Activated T-cell treated with anti-CD3 and anti-CD28 coated beads, Interleukin-2, amount 50 U/mL, for 72 hours (primary cell): ENCODE measurements at places on chromosomes 6 and 20. TPM values are rescaled to one million over a fixed set of nuclear protein-coding genes. Genes with fewer than 3 reads are reported as not detected.

DNA sequence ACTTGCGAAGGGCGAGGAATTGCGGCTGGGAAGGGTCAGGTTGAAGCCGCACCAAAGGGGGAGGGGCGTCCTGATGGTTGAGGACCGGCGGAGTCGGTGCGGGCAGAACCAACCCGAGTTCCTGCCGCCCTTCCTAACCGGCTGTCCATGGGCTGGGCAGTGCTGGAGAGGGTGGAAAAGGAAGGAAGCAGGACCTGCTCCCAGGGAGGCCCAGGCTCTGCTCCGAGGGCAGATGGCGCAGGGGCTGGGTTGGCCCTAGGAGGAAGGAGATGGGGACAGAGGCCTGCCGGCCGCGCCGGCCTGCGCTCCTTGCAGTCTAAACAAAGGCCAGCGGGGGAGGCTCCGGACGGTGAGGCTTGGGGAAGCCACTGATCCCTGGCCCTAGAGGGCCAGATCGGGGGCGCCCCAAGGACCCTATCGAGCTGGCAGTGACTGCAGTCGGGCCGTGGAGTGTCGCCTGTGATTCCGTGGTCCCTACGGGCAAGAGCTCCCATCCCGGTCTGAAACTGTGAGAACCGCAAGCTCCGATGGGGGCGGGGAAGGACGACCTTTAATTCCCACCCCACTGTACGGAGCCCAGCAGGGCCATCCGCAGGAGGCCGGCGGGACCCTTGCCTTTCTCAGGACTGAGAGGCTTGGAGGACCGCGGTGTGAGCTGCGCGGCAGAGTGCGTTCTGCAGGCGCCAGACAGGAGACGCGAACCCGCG lies 39.4 kb downstream of the YTHDF1 start:
- no peak for DNase-seq

Gene C6orf47
- total RNA-seq = 21.1 TPM

Gene MYMX
- total RNA-seq = not detected

Gene IL17A
- 0.22 TPM for total RNA-seq

- DNase-seq = no peak
Measured at GRCh38 chr6:101640131-101640530, 246.6 kb downstream of the GRIK2 start.

- DNase-seq = no peak
Measured at GRCh38 chr6:43865932-43866645, 96.1 kb downstream of the VEGFA start.

DNA sequence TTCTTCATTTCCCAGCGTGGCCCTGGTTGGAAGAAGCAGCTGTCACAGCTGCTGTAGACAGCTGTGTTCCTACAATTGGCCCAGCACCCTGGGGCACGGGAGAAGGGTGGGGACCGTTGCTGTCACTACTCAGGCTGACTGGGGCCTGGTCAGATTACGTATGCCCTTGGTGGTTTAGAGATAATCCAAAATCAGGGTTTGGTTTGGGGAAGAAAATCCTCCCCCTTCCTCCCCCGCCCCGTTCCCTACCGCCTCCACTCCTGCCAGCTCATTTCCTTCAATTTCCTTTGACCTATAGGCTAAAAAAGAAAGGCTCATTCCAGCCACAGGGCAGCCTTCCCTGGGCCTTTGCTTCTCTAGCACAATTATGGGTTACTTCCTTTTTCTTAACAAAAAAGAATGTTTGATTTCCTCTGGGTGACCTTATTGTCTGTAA lies 292.7 kb downstream of the ESR1 start:
- DNase-seq = no peak

- no peak for DNase-seq
Measured at GRCh38 chr6:99289701-99290100, 59.8 kb downstream of the FAXC start.

GRCh38 chr6:156883497-156884252 lies 106.5 kb downstream of the ARID1B start:
- no peak for DNase-seq

Gene CCN5
- not detected for total RNA-seq

GRCh38 chr6:40457261-40457660 lies 129.9 kb downstream of the LRFN2 start:
- DNase-seq = no peak

Gene FAM209B
- 1.3 TPM for total RNA-seq

DNA sequence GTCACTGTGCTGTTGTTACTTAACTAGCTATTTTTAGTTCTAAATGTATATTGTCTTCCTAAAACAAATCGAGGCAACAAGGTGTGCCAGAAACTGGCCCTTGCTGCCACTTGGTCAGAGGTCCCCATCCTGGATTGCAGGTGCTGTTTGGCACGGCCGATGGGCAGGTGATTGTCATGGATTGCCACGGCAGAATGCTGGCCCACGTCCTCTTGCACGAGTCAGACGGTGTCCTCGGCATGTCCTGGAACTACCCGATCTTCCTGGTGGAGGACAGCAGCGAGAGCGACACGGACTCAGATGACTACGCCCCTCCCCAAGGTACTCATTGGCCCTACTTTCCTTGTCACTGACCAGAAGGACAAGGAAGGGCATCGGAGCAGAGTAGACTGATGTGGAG lies 111.0 kb upstream of the TMEM181 start:
- no peak for DNase-seq

DNA sequence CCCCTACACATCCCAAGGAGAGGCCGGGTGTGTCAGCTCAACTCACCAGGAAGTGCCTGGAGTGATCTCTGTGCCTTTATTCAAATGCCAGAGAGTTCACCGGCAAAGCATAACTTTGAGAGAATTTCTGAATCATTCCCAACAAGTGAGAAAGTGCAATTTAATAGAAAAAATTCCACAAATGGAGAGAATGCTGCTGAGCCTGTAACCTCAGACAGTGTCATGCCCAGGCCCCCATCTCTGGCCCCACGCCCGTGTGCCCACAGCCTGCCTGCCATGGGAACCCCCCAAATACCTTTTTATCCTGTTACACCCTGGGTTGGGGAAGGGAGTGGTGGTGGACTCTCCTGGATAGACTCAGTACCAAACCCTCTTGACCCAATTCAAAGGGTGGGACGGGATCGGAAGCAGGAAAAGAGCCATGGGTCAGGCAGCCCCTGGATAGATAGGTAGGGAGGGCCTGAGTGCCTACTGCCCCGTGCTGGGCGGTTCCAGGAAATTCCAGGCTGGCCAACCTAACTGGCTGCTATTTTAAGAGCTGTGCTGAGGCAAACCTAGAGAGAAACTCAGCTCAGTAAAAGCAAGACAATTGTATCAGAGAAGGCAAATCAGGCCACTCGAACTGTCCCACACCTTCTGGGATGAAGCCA lies 179.0 kb upstream of the FOXA2 start:
- DNase-seq = no peak

Gene IPCEF1
- total RNA-seq = 17.6 TPM

Gene PNISR
- total RNA-seq = 183 TPM

GRCh38 chr6:106619223-106619622 lies 10.1 kb downstream of the RTN4IP1 start:
- DNase-seq = no peak

- DNase-seq = no peak
Measured at GRCh38 chr20:39109933-39110818, 148.0 kb downstream of the DHX35 start.

Gene VSX1
- not detected for total RNA-seq
